ENCODE measurements at places on chromosomes 5 and 9. TPM values are rescaled to one million over a fixed set of nuclear protein-coding genes. Genes with fewer than 3 reads are reported as not detected.

- peak; percentile 53 for DNase-seq
Observed at GRCh38 chr5:132001647-132002561, 9.6 kb downstream of the ACSL6 start.

DNA sequence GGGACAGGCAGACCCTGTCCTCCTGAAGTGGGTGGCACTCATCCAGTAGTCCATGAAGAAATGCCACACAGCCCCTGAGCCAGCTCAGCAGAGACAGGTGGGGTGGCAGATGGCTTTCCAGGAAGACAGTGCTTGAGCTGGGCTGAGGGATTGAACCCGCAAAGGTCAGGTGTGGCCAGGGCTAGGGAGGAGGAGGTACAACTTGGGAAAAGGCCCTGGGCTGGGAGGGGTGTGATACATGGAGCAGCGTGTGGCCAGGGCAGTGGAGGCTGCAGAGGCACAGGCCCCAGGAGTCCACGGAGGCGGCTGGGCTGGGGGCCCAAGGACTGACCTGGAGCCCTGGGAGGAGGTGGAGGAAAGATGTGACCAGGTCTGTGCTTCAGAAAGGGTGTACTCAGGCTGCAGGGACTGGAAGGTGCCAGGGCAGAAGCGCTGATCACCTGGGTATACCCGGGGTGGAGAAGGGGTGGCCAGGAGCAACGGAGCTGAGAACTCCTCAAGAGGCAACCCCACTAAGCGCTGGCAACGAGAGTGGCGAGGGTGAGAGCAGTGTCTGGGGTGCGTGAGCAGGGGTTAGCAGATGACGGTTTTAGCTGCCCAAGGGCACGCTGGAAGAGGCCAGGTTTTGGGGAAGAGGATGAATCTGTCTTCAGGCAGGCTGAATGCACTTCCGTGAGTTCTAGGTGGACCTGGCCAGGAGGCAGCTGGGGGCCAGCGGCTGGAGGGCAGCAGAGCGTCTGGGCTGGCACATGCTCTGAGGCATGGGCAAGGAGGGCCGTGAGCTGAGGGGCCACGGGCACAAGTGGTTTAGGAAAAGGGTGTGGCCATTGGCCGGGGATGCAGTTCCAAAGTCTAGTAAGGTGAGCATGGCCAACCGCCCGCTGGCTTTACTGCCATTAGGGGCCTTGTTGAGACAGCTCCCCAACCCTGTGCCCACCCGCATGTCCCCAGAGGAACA, 3.9 kb upstream of the RABL6 start:
- DNase-seq: no peak

The TAS2R1 gene
- not detected for total RNA-seq

GRCh38 chr5:130571076-130571475, 594.0 kb downstream of the HINT1 start:
- DNase-seq: no peak

DNA sequence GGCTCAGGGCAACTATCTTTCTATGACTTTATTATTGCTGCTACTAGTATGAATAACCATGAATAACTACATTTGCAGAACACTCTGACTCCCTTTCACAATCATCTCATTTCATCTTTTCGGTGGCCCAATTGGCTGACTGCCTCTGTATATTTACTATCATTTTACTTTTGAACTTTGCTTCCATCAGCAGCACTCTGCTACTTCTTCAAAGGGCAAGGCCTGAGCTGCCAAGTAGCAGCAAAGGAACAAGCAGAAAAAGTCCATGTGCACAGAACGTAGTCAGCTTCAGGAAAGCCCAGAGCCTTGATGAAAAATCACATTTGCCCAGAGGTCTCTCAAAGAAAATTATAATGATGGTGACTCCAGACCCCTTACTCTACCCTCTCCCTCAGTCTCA, 214.5 kb upstream of the PUM3 start:
- DNase-seq: no peak

DNA sequence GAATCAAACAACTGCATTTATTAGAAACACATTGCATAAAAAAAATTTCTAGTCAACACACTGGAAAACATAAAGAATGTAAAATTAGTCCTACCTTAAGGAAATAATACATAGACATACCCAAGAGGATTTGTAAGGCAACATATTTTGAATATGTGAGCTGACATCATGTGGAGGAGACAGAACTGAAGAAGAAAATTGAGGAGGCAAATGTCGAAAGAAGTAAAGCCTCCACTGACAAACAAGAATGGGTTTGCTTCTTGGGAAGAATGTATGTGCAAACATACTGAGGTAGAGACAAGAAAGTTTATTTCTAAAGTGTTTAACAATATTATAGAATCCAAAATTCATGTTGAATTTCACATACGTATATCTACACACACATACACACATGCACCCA, 363.0 kb upstream of the PDE4D start:
- DNase-seq: no peak

Data from H9 (cell line).